Activated CD4-positive, alpha-beta T cell treated with anti-CD3 and anti-CD28 coated beads, Interleukin-2, amount 50 U/mL, for 1 hour (primary cell): ENCODE measurements at places on chromosomes 1 and 21.

- DNase-seq = no peak
Measured at GRCh38 chr1:38589036-38589435, 270.5 kb downstream of the RRAGC start.

DNA sequence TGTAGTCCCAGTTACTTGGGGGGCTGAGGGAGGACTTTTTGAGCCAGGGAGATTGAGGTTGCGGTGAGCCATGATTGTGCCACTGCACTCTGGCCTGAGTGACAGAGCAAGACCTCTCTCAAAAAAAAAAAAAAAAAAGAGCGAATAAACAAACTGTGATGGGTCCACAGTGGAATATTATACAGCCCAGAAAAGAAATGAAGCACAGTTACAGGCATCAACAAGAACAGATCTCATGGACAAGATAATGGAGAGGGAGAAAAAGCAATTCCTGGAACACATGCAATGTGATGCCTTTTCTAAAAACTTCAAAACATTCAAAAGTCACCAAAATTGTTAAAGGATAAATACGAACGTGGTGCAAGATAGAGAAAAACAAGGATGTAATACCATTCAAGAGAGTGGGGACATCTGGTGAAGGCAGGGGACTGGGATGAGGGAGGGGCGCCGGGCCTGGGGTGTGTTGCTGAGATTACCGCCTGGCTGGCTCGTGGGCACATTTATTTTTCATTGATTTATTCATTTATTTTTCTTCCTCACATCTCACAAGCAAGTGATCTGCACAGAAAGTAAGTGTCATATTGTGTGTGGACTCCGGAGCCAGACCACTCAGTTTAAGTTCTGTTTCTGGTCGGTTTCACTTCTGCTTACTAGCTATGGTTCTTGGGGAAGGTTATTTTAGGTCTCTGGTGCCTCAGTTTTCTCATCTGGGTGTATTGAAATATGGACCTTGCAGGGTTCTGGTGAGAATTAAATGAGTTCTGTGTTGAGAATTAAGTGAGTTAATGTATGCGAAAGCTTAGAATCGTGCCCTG is 30.1 kb downstream of the ABCG1 start:
- no peak for DNase-seq

DNA sequence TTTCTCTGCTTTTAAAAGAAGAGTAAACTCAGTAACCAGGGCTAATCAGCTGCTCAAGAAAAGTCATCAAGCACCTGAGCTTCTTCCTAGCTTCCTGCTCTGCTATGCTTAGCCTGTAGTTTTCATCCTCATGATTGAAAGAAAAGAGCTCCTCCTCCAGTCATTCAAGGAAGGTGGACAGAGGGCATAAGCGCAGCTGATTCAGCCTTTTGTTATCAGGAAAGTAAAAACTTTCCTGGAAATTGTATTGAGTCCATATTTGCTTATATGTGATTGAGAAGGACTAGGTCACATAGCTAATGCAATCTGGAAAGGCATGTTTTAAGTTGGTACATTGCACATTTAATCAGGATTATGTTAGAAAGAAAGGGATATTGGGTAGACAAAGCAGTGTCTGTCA is 8.5 kb upstream of the BACH1 start:
- DNase-seq = no peak

DNA sequence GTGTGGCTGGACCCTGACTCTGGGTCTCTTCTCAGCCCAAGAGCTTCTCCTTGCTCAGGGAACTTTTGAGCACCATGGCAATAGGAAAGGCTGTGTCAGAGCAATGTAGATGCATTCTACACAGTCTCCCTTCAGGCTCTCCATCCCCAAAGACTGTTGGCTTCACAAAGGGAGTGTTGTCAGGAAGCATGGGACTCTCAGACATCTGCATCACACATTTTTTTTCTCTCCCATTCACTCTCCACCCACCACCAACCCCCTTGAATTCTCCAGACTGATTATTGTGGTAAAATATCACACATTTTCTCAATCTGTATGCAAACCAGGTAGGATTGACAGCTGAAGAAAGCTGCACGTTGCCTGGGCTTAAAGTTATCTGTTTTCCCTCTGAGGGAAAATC is 105.4 kb upstream of the WARS2 start:
- DNase-seq = no peak

DNA sequence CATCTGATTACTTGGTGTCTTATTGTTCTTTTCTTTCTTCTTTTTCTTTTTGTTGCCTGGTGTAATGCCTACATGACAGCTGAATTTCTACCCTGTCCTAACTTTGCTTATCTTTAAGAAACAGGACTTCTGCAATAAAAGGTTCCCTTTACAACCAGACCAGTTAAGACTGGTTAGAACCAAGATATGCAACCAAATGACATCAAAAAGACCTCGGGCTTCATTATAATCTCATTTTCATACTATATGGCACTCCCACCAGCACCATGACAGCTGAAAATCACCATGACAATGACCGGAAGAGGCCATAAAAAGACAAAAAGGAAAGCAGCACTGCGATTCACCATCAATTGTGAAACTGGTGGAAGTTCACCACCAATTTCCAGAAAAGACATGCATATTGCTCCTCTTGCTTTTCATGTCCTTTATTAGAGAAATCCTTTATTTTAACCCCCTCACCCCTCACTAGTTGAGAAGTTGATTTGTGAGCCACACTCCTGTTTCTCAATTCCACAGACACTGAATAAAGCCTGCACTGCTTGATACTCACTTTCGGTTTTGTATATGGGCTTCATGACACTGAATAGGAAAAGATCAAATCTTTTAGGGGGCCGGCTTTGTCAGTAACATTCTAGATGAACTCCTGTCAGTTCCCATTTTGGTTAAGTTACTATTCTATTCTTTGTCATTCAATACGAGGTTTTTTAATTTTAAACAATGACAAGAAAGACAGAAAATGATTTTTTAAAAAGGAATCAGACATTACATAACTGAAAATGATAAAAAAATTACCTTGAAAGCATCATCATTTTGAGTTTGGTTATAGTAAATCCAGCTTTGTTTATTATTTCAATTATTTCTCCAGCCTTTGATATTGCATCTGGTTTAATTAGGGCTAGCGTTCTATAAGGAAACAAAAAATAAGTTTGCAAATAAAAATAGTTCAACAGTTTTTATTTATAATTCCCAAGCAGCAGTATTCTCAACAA is 58.1 kb downstream of the NME7 start:
- no peak for DNase-seq

GRCh38 chr1:171625225-171625624 is 3.2 kb downstream of the MYOCOS start:
- no peak for DNase-seq

GRCh38 chr1:10263450-10264082 is 53.2 kb downstream of the KIF1B start:
- DNase-seq = no peak

GRCh38 chr21:33451634-33452071 is 28.1 kb downstream of the TMEM50B start:
- no peak for DNase-seq

DNA sequence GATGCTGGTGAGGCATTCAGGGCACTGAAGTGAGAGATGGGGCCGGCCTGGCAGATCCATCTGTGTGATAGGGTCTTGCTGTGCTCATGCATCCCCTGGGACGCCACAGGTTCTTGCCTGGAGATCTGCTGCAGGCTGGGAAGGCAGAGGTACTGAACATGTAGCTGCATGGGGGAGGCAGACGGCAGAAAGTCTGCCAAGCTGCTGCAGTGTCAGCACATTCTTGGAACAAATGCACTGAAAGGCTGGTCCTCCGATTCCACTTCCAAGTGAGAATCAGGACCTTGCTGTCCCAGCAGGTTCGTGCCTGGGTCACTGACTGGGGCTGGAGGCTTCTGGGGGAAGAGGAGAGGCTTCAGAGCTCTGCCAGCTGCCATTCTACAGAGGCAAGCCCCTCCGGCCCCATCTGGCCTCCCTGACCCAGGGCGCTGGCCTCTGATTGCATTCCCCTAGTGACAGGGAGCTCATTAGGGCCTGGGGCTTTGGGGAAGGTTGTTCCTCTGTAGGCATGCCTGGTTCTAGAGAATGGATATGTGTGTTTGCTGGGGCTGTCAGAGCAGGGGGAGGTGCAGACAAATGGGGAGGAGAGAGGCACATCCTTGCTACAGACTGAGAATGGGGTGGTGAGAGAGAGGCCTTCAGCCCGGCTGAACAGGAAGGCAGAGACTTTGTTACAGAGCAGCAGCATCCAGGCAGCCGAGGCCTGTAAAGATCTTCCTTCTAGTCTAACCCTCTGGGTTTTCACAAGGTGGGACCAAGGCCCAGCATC is 174.0 kb downstream of the TRABD2B start:
- DNase-seq = no peak

DNA sequence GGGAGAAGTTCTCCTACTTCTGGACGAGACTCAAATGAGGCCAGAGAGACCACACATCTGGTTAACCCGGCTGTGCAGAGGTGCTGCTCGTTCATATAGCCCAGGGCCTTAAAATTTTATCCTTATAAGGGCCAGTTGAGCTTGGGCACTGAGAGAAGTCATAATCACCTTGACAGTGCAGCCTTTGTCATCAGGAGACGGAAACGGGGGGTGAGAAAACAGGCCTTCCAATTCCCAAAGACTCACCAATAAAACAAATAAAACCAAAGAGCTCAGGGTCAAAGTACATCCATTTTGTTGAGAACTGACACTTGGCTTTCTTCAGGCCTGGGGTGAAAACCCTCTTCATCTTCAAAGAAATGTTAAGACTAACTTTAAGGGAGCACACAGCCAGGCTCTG is 167.1 kb downstream of the TGFBR3 start:
- no peak for DNase-seq

DNA sequence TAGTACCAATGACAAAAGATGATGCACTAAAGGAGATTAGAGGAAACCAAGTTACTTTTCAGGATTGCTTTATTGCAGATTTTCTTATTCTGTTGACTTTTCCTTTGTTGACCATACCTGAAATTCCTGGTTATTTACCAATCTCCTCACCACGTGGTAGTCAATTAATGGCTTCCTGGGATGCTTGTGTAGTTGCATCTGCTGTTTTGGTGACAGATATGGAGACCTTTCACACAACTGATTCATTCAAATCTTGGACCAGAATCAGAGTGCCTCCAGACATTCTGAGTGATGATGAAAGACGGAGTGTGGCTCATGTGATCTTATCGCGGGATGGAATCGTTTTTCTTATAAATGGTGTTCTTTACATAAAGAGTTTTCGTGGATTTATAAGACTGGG is 91.3 kb downstream of the CATSPERE start:
- DNase-seq = no peak

- peak; percentile 64 for DNase-seq
Measured at GRCh38 chr1:10867138-10867721, 70.8 kb upstream of the CASZ1 start.

GRCh38 chr1:64518692-64519481 is 49.0 kb downstream of the CACHD1 start:
- no peak for DNase-seq

DNA sequence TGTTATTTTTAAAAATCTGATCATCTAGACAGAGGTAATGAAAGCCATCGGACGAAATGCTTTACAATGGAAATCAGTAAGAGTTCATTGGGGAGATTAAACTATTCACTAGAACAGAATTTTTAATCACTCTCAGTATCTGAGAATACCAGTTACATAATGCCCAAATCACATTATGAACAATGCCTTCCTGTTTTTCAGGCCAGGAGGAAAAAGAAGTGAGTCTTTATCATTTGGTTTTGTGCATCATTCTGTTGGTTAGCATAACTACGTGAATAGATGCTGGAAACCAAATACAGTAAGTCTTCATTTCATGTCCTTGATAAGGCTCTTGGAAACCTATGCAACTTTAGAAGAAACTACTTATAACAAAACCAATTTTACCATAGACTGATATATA is 18.0 kb upstream of the ASB17 start:
- DNase-seq = no peak

GRCh38 chr1:41673806-41674205 is 189.3 kb upstream of the EDN2 start:
- peak; percentile 27 for DNase-seq

DNA sequence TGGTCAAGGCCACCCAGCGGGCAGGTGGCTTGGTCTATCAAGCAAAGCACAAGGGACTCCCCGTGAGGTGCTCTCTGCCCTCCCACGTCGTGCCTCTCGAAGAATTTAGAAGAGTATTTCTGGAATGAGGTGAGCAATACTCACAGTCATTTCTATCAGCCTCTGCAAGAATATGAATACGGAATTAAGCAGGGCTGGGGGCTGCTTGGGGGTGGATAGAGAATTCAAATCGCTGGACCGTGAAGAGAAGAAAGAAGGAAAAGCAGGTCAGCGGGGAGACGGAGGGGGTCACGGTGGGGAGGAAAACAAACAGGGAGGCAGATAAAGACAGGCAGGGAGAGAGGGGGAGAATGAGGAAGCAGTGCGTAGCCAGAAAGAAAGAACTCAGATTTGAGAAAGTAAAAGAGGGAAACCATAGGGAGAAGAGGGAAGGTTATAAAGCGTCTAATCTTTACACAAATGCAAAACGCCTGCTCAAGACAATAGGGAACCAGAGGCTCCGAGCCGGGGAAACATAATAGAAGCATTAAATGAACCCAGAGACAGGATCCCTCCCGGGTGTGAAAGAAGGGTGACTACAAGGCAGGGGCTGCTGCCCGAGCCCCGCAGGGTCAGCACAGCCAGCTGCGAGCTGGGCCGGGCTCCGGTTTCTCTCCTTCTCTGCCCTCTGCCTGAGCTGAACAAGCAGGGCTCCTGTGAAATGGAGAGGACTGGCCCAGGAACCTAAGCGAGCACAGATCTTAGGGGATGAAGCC is 2.1 kb upstream of the EDN2 start:
- no peak for DNase-seq

DNA sequence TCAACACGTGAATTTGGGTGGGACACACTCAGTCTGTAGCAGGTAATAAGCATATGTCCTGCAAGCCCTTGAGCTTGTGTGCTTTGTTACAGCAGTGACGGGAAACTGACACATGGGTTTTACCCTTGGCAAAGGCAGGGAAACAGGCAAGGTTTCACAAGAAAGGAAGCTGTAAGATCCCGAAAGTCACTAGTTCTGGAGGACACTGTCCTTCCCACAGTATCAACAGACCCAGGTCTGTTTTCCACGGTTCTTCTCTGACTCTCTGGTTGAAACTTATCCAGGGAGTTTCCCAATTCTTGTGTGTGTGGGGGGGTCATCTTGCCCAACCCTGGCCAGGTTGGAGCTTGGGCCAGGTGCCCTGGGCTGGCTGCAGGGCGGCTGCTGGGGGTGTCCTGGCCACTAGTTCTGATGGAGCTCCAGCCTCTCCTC is 29.3 kb upstream of the ZBTB21 start:
- DNase-seq = no peak
